ENCODE measurements at places on chromosomes 7 and 10. TPM values are rescaled to one million over a fixed set of nuclear protein-coding genes. Genes with fewer than 3 reads are reported as not detected.

DNA sequence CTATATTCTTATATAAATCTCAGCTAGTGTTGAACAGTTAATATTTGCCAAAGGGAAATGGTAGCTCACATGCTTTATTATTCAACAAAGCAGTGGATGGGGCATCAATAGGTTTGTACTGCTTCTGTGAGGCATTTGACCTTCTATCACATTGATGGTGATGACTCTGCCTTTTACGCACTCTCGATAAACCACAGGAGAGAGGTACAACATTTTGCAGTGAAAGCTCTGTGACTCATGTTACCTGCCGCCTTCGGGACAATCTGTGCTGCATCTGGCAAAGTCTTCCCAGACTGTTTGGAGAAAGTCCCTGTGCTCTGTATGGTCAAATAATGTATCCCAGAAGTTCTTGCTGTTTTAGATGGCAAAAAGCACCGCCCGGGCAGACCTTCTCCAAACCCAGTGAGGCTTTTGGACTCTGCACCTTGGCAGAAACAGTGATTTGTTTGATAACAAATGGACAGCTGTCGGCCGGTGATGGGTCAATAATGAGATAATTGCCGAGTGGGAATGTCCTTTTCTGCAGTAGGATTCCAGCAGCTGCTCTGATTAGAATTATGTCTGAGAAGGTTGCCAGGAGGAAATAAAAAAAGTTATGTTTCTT lies 61.0 kb downstream of the PLPP4 start:
- no peak for DNase-seq

- DNase-seq = no peak
Measured at GRCh38 chr10:86085136-86085535, 281.5 kb downstream of the GRID1 start.

DNA sequence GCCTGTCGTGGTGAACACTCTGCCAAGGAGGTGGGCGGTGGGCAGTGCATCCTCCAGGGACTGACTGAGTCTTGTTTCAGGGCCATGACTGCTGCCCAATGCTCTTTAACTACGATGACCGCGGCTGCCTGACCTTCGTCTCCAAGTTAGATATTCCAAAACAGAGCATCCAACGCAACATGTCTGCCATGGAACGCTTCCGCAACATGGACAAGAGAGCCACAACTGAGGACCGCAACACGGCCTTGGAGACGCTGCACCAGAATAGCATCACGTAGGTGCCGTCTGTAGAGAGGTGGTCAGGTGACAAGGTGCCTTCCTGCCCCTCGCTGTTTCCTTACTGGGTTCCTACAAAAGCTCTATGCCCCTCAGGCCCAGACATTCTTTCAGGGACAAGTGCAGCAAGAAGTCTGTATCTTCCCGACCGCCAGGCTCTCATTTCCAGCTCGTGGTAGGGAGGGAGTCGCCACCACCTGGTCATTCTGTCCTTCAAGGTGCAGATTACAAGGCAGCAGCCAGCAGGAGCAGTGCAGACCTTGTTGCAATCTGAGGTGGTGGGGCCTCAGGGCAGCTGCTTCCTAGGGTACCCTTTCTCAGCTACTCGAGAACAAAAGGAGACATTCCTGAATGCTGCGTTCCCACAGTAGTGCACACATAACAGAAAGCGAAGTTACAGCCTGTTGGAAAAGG lies 14.9 kb upstream of the ARPC1B start:
- DNase-seq = no peak

GRCh38 chr7:107874111-107874510 lies 16.9 kb upstream of the DLD start:
- no peak for DNase-seq

DNA sequence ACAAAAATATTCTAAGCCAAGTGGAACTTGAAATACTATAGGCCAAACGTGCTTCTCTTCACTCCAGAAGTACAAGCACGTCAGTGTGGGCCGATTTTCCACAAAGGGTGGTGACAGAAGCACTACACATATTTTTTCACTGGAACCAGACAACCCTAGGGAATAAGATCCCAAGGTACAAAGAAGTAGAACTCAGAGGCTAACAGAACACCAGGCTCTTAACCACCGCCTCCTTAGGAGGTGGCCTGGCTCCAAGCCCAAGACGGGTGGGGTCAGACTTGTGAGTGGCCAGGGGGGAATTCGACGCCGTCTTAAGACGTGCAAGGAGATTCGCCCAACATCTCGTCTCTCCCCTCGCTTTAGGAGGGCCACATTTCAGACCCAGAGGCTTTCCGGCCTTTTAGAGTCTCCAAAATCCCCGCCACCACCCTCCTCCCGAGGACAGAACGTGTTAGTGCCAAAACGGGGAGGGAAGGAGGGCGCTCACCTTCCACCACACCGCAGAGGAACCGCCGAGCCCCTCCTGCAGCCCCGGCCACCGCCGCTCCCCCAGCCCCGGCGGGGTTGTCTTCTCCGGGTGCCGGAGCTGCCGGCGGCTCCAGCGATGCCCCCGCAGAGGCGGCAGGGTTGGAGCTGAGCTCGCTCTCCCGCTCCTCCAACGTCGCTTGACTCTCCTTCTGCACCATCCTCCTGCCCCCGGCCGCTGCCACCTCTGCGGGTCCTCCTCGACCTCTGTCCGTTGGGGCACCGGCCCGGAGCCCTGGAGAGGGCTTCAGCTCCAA lies 716 bp downstream of the OGA start:
- peak; percentile 30 for DNase-seq

DNA sequence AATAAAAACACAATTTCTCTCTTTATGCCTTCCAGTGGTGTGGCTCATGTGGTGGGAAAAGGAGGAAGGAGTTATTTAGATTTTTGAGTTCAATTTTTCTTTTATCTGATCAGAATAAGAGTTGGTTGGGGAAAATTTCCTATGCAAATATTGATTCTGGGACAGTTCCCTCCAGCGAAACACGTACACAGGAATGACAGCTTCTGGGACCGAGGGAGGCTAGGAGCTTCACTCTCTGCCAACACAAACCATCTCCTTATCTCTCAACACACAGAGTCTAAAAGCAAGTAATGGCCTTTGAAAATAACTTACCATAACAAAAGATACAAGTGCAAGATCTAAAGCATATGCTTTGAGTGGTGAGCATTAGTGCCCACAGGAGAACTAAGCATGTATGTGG lies 122.7 kb downstream of the RAPGEF5 start:
- DNase-seq = no peak

GRCh38 chr10:102985811-102986210 lies 67.7 kb downstream of the CNNM2 start:
- DNase-seq = no peak

Gene CFAP46
- 1.1 TPM for total RNA-seq

- DNase-seq = no peak
Measured at GRCh38 chr7:101968720-101969466, 151.5 kb downstream of the CUX1 start.

All from SJCRH30 (cell line).